ENCODE measurements at places on chromosomes 3 and 15.
A peak's percentile ranks its signal among the peaks of the same experiment; 100 is the strongest.

DNA sequence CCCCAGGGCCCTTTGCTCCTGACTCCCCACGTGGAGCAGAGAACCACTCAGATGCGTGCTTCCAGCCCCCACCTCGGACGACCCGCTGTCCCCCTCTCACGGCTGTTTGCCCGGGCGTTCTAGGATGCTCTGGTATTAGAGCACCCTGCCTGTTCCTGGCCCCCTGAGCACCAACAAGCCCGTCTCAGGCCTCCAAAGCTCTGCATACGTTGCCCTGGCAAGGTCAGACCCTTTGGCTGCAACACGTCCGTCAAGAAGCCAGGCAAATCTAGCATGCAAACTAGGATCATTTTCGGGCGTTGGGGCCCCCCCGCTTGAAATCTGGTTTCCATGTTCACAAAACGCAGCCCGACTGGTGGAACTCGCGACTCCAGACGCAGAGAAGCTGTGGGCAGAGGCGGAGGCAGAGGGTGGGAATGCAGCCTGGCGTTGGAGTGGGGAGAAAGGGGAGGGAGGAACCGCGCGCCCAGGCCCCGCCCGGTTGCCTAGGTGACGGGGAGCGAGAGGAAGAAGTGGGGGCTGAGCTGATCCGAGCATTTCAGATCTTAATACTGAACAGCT lies 86.2 kb upstream of the PIAS1 start:
- no peak for DNase-seq

DNA sequence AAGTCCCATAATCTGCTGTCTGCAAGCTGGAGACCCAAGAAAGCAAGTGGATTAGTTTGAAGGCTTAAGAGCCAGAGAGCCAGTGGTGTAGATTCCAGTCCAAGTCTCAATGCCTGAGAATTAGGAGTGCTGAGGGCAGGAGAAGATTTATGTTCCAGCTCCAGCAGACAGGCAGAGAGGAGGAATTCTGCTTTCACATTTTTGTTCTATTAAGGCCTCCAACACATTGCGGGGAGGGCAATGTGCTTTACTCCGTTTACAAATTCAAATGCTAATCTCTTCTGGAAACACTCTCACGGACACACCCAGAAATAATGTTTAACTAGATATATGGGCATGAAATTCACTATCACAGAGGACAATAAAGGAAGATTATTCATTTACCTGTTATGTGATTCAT lies 54.0 kb downstream of the DPH6 start:
- no peak for DNase-seq

DNA sequence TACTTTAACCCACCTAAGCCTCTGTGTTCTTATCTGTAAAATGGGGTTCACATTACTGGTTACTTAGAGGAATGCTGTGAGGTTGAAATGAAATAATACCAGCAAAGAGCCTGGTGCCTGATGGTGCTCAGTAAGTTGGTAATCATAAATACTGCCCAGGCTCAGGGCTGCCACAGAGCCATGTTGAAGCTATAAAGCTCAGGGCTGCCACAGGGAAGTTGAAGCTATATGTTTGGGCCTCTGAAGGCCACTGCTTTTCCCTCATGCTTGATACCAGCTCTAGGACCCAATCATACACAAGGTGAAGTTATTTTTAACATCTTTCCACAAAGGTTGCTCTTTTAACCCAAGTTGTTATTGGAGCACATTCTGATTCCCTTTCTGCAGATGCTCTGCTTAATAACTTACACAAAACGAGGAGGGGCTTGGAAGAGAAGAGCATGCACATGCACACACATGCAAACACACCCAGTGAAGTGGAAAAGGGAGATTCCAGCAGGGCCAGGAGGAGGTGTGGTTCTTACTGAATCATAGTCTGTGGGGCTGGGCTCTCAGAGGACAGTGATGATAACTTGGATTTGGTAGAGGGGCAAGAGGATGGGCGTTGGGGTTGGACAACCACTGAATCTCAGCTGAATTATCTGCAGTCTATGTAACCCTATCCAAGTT lies 17.4 kb downstream of the PARP14 start:
- no peak for DNase-seq

- no peak for DNase-seq
These were observed 80.7 kb upstream of the DLG1 start for GRCh38 chr3:197378985-197379718.

- DNase-seq, result no peak
These were observed 12.8 kb downstream of the MYO9A start for GRCh38 chr15:72105111-72105510.

DNA sequence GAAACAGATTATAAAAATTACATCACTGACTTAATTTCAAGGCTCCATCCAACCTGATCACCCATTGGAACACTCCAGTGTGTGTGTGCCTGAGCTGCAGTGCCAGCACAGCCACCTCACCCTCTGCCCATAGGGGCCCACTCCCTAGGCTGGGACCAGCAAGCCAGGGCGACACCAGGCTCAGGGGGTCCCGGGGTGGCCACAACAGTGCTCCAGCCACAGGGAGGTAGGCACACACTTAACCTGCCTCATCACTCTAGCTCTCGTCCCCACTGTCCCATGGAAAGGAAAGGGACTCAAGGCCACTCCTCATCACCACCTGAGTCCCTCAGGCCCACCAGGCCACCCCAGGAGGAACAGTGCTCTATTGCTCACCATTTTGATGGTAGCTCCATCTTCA lies 24.9 kb downstream of the ZXDC start:
- DNase-seq, result peak; percentile 37

DNA sequence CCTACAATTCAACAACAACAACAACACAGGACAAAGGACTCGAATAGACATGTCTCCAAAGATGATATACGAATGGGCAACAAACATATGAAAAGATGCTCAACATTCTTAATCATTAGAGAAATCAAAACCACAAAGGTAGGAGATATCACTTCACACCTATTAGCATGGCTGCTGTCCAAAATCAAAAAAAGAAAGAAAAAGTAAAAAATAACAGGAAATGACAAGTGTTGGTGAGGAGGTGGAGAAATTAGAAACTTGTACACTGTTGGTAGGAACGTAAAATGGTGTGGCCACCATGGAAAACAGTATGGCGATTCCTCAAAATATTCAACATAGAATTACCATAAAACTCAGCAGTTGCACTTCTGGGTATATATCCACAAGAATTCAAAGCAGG lies 312.3 kb upstream of the STT3B start:
- no peak for DNase-seq

GRCh38 chr3:150733936-150734794 lies 28.8 kb downstream of the SIAH2 start:
- DNase-seq, result no peak

- DNase-seq, result no peak
These were observed 359.6 kb downstream of the SHQ1 start for GRCh38 chr3:72488738-72489035.

DNA sequence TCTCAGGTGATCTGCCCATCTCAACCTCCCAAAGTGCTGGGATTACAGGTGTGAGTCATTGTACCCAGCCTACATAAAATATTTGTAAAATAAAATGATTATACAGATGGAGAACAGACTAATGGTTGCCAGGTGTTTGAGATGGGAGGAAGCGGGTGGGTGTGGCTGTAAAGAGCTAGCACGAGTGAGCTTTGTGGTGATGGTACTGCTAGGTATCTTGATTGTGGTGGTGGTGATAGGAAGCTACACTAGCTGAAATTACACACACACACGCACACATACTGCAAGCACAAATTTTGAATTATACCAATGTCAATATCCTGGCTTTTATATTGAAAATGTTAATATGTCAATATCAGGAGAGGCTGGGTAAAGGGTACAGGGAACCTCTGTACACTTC lies 5.4 kb downstream of the PGPEP1L start:
- no peak for DNase-seq

- no peak for DNase-seq
These were observed 169.9 kb upstream of the TSC22D2 start for GRCh38 chr3:150238048-150238802.

DNA sequence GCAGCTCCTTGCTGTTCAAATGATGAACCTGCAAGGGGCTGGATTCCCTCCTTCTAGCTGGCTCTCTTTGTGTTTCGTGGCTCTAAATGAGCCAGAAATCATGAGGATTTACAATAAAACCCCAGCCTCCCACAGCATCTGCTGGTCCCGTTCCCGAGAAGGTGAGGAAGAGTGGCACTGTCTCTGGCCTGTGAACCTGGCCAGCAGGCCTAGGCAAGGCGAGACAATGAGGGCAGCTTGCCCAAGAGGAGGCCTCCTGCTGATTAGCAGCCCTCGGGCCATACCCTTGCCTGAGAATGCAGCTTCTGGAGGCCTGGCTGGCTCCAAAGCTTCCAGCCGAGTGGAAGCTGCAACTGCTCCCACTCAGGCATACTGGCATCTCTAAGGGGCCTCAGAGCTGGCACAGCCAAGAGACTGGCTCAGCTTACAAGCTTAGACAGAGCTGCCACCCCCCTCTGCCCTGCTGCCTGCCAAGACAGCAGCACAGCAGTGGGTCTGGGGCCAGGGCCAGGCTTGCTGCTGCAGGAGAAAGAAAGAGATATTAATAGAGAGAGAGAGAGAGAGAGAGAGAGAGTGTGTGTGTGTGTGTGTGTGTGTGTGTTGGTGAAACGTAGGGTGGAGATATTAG lies 76.5 kb downstream of the HMG20A start:
- no peak for DNase-seq

DNA sequence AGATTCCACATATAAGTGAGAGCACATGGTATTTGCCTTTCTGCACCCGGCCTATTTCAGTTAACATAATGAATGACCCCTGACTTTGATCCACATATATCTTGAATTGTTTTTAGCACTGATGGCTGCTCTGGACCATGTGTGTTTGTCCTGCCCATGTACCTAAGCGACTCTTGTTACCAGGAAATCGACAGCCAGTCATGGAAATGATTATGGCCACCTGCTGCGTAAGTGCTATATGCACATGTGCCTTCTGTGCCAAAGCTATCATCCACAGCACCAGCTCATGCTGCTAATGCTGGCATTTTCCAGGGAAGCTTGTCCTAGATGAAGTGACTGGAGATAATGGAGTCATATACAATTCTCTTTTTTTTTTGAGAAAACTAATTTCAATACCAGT lies 103.7 kb downstream of the PEX5L start:
- no peak for DNase-seq

GRCh38 chr3:17733215-17733614 lies 9.2 kb downstream of the TBC1D5 start:
- DNase-seq, result no peak

GRCh38 chr3:12196684-12197083 lies 38.0 kb upstream of the TIMP4 start:
- DNase-seq, result no peak

DNA sequence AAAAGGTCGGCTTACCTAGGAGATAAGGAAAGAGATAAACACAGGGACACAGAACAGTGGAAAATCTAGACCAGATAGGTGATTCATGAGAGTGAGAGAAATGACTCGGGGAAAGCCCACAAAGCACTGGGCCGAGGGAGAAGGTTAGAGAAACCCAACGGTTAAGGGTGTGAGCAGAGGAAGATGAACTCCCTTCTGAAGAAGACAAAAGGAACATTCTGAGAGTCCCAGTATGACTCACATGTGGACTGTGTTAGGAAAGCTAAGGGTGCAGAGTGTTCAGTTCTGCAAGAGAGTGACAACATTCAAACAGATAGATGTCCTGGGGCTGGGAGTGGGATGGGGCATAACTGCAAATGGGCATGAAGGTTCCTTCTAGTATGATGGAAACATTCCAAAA lies 83.0 kb downstream of the CNTN3 start:
- no peak for DNase-seq
